ENCODE measurements at places on chromosomes 2 and 18.

- DNase-seq: no peak
These were observed 400.3 kb downstream of the MTX2 start for GRCh38 chr2:176669398-176670174.

DNA sequence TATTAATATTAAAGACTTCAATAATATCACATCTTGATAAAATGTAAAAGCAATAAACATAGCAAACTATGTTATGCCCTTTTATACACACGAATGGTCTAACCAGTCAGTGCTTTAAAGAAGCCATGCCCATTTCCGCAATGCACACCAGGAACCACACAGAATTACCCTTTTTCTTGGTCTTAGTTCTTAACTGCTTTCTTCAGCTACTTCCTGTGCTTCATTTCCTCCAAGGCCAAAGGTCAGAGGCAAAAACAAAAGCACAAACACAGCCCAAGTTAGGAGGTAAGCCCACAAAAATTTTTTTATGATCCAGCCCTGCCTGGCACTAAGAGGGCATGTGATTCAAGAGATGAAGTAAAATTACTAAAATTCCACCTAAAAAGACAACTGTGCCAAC lies 267.2 kb downstream of the FBXO15 start:
- DNase-seq: no peak

- no peak for DNase-seq
These were observed 127.6 kb downstream of the MAPK4 start for GRCh38 chr18:50687491-50687890.

DNA sequence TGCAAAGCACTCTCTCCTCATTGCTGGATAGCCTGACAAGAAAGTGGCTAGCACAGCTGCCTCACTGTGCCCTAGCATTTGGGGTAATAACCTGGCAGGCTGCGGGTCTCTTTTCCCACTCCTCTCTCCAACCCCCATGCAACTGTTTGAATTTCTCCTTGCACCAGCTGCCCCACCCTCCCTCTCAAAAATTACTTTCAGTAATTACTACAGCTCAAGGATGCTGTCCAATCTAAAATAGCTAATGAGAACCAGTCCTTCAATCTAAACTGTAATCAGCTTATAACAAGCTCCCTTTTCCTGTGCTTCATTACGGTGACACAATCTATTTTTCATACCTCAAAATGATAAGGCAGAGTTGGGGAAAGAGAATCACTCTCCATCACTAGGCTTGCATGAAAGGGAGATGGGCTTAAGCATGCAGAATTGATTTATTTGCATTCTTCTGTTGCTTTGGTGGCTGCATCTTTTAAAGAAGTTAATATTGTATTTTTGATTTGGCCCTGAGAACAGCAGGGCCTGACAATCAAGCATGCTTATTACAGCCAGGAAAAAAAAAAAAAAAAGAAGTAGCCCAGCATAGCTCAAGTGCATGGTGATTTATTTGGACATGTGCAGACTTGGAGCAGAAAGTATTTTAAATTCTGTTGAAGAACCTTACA lies 881.8 kb downstream of the SLC4A3 start:
- no peak for DNase-seq

DNA sequence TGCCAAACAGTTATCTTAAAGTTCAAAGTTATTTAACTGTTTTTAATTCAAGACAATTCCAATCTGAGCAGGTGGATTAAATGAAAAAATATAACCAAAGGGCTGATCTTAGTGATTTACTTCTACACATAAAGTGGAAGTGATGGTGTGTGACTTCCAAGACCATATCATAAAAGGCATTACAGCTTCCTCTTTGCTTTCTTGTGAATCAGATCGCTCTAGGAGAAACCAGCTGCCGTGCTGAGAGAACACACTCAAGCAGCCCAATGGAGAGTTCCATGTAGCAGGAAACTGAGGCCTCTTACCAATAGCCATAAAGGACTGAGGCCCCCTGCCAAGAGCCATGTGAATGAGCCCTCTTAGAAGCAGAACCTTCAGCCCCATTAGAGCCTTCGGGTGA lies 197.4 kb downstream of the NBAS start:
- no peak for DNase-seq

DNA sequence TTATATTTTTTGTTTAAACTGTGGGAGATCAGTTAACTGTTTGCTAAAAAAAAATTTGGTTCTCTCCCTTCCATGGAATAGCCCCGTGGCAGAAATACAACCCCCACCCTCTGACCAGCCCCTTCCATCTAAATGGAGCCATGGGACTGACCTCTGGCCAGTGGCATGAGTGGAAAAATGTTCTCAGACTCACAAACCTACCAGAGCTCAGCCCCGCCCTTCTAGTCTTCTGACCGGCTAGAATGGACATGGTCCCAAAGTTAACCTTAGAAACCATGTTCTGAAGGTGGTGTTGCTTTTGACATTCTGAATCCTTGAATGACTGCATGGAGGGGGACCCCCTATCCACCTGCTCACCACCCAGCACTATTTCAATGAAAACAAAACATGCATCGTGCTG lies 1.3 kb upstream of the CHRNA1 start:
- DNase-seq: no peak

DNA sequence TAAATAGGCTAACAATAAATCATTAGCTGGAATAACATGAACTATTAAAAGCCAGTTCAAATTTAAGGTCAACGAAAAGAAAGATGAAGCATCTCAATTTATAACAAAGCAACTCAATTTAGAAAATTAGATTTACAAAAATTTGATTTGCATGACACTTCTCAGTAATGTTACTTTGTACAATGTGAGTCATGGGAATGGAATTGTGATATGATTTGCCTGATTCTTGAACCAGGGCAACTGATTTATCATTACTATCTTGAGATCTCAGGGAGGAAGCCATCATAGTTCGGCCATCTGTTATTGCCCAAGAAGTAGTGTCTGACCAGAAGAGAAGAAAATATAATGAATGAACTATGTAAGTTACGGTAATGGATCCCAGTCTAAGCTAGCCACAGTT lies 193.1 kb downstream of the RIT2 start:
- DNase-seq: no peak

GRCh38 chr2:46861916-46862315 lies 53.7 kb downstream of the MCFD2 start:
- DNase-seq: no peak

GRCh38 chr2:72031346-72032110 lies 116.1 kb downstream of the CYP26B1 start:
- no peak for DNase-seq

DNA sequence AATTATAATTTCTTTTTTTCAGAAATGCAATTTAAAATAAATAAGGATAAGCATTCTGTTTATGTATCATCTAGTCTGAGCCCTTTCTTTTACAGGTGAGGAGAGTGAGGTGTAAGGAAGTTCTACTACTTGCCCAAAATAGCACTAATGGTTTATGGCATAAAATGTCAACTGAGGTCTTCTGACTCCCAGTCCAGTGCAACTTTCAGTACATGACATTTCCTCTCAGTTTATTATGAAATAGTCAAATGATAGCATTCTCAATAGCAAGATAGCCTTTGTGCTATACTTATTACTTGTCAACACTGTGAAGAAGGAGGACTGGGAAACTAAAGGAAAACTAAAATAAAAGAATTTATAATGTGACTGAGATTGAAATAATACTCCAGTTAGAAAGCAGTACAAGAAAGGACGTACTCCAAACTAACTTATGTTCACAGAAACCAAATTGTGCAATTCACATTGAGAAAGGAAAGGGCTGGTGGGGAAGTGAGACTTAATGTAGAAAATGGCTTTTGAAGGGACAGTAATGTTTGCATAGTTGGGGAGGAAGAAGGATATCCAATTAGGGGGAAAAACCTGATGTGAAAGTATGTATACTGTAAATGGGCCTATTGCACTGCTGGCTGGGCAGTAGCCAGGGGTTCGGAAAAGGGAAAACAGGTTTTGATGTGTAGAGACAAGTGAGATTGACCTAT lies 166.7 kb upstream of the ZEB2 start:
- DNase-seq: no peak

DNA sequence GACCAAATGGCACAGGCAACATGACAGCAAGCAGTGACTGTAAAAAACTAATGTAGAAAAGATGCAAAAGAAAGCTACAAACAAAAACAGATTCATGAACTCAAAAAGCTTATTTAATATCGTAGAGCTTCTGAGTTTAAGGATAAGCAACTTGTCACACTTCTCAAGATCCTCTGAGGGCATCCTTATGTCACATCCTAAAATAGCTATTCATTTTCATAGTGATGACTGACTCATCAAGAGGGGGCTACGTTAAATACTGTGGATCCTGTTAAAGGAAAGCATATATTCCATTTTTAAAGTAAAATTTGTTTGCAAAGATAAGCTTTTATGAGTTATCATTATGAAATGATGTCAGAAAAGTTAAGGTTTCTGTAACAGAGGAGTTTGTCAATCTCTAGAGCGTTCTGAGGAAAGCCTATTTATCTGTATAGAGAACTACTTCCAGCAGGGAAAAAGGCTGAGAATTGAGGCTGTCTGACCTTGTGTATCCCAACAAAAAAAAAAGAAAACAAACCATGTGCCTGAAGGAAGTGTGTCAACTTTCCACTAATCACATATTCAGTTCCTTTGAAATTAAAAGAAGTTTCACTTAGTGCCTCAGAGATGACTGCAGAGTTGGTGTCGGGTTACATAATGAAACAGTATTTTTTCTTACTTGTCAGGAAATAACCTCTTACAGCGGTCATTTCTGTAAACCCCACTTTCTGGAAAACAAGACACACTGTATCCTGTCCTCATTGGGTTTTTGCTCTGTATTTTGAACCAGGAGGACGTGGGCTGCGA lies 115.5 kb downstream of the ESCO1 start:
- no peak for DNase-seq

GRCh38 chr2:35963824-35964223 lies 391.8 kb upstream of the CRIM1 start:
- DNase-seq: no peak

DNA sequence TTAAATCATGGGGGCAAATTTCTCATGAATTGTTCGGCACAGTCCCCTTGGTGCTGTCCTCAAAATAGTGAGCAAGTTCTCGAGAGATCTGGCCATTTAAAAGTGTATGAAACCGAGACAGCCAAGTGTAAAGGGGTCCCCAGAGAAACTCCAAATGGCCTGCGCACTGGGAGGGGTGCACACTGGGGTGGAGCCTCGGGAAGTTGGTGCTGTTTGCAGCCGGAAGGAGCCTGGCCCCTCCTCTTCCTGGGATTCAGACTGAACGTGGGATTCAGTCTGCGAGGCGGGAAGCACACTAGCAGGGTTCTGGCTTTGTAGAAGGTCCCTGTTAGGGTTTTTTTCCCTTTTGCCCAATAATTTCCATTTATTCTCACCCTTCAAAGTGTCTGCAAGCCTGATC lies 48.8 kb downstream of the RABL2A start:
- no peak for DNase-seq

- no peak for DNase-seq
These were observed 72.0 kb downstream of the DOCK10 start for GRCh38 chr2:224970311-224970710.

DNA sequence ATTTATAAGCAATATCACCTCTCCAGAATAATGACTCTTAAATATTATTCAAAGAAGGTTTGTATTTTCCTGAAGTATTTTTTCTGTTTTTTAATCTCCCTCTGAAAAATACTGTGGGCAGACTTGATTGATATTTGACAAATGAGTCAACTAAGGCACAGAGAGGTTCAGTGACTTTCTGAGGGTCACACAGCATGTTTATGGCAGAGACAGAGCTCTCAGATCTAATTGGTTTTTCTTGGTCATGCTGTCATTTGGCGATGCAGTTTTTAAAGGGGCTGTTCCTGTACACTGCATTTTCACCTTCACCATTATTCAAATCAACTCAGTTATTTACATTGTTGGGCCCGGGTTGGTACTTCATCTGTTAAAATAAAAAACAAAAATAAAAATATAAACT lies 264.3 kb downstream of the LRRTM1 start:
- DNase-seq: no peak

DNA sequence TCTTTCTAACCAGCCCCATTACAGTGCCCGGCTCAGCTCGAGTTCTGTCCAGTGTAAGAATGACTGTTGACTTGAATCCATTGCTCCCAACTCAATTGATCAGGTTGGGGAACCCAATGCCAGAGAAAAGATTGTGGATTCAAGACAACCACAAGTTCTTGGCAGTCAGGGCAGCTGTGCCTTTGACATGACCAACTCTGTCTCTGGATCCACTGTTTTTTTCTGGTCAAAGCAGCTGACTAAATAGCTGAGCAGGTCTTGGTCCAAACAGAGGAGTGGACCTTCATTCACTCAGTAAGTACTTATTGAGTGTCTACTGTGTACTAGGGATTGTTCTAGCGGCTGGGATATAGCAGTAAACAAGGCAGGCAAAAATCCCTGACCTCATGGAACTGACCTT lies 6.3 kb upstream of the ATOH8 start:
- DNase-seq: no peak

DNA sequence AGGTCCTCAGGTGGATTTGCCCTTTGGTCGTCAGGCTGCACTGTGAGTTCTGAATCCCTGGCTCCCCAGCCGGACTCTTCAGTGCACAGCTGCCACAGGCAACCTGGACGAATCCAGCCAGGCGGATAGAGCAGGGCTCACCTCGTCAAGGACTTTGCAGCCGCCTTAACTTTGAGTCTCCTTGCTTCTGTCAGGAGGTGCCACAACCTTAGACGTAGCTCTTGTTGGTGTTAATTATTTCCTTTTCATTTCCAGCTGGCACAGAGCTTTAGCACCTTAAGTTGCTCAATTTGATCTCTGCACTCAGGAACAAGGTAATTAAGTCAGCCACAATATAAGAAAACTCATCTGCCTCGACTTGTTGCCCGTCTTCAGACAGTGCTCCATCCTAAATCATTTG lies 17.7 kb downstream of the SMIM21 start:
- DNase-seq: no peak

GRCh38 chr2:177073611-177074010 lies 139.0 kb upstream of the HNRNPA3 start:
- DNase-seq: no peak

DNA sequence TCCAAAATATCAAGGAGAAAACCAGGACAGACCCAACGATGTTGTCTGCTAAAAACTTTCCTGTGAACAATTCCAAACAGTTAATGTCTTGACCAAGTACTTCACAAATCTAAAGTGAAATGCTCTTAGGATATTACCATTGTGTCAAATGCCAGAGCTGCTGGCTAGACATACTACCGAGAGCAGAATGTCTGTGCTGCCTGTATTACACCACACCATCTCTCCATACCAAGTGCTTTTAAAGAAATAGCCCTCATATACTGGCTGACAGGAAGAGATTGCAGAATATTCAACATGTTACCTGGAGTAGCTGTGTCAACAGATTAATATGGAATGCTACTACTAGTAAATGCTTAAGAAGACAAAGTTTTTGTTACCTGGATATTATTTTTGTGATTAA lies 18.6 kb downstream of the IAH1 start:
- DNase-seq: no peak

- DNase-seq: no peak
These were observed 86.4 kb downstream of the EML6 start for GRCh38 chr2:54809819-54810218.

DNA sequence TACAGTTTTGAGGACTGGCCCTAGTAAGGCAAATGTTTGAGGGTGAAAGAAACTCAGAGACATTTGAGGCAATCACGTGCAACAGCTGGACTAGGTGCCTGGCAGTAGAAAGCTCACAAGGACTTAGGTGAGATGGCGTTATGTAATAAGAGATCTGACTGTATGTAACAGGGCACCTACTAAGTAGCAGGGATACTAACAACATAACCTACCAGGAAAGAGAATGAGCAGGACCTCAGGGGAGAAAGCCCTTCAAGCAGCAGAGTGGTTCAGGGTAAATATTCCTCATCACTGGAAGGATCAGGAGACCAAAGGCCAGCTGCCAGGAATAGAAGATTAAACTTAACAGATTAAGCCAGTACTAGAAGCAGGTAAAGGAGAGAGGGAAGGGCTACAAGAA lies 53.4 kb downstream of the ARHGAP15 start:
- no peak for DNase-seq

- DNase-seq: no peak
These were observed 55.5 kb downstream of the NEURL3 start for GRCh38 chr2:96449637-96450036.
